Activated gamma-delta T cell treated with anti-CD3 and anti-CD28 coated beads, Interleukin-2, amount 50 U/mL, for 16 hours (primary cell): ENCODE measurements at places on chromosomes 5 and 9.

DNA sequence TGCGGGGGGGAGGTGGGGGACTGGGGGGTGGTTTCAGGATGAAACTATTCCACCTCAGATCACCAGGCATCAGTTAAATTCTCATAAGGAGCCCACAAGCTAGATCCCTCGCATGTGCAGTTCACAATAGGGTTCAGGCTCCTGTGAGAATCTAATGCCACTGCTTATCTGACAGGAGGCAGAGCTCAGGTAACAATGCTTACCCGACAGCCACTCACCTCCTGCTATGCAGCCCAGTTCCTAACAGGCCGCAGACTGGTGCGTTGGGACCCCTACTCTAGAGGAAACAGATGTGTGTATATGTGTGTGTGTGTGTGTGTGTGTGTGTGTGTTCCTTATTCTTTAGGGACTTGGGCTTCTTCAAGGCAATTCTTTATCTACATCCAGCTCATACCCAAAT is 352.3 kb upstream of the CCNH start:
- DNase-seq: no peak

GRCh38 chr5:42499016-42499415 is 75.8 kb downstream of the GHR start:
- DNase-seq: no peak

DNA sequence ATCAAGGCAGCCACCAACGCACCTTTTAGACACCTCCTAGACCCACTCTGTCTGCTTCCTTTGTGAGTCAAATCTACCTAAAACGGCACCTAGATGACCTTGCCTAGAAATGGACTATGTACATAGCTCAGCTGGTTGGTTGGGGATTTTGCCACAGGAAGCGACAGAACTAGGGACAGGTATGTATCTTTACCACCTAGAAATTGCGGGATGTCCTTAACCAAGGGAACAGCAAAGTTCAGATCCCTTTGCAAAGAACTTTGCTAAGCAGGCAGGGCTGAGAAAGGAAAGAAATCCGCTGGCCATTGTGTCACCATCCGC is 2.0 kb upstream of the ENC1 start:
- DNase-seq: no peak

GRCh38 chr9:19643875-19644274 is 145.0 kb downstream of the SLC24A2 start:
- no peak for DNase-seq

GRCh38 chr9:114121227-114122135 is 22.4 kb upstream of the KIF12 start:
- DNase-seq: no peak
